ENCODE measurements at places on chromosomes 5 and 9.

DNA sequence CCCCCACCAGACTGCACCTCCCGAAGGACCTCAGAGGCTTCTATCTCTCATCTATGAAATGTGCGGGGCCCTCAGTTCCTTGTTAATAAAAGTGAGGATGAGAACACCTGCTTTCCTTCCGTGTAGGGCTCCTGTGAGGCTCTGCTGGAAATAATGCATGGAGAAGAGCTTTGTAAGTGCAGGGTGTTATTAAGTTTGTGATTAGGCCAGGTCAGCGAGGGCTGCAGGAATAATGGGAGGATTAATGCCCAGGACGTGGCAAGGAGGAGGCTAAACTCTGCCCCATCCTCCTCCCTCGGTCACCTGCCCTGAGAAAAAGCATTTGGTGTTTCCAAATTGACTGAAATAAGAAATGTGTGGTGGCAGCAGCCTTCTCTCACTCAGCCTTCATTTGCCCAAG lies 83.5 kb upstream of the HSPA9 start:
- DNase-seq: no peak

DNA sequence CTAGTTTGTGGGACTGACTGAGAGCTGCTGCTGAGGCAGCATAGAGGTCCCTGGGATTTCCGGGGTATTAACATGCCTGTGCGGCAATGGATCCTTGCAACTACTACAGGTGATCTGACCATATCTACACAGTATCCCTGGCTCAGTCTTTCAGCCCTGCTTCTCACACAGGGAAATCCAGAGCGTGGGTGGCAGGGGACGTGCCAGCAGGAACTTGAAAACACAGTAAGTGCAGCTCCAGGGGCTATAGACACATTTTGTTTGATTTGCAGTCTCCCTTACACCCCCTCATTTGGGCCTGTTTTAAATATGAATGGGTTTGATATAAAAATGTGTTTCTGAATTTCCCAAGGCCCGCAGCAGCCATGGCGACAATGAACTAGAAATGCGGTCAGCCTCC lies 209.5 kb downstream of the DCP2 start:
- DNase-seq: no peak

- DNase-seq: peak; percentile 65
These were observed at the start of gene ENC1 for GRCh38 chr5:74640450-74640953. Gene ENC1, minus strand, starts transcription at chr5:74640728. Its CDS starts 4,243 bp downstream, at chr5:74636485.

DNA sequence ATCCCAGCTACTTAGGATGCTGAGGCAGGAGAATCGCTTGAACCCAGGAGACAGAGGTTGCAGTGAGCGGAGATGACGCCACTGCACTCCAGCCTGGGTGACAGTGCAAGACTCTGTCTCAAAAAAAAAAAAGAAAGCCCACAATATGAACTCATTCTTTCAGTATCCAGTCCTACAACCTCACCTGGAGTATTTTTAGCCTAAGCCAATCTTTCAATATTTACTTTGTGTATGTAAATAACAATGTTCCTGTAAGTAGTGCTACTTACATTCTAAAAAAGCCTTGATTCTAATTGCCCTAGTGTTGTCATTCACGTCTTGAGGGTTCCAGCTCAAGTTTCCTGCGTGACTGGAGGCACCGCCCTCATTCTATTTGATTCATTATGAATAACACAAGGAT lies 62.0 kb downstream of the BHMT start:
- no peak for DNase-seq

- no peak for DNase-seq
These were observed 195.6 kb upstream of the ELL2 start for GRCh38 chr5:96157077-96157780.

- DNase-seq: peak; percentile 65
These were observed 27.1 kb upstream of the SLC6A19 start for GRCh38 chr5:1174122-1174936.

DNA sequence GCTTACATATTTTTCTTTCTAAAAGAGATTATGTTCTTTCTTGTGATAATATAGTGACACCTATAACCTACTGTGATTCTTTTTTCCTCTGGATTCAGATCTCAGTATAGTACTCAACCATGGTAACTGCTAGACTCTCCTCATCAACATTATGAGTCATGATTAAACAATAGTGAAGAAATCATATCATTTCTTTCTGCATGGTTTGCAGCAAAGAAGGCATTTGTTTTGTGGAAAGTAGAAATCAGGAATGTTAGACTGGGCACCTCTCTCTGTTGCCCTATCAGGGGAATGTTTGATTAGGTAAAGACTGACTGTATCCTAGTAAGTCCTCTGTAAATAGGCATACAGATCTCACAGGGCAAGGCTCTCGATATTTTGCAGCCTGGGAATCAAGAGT lies 25.6 kb upstream of the SMC2 start:
- DNase-seq: no peak

GRCh38 chr5:172266071-172266675 lies 17.4 kb downstream of the UBTD2 start:
- DNase-seq: no peak

DNA sequence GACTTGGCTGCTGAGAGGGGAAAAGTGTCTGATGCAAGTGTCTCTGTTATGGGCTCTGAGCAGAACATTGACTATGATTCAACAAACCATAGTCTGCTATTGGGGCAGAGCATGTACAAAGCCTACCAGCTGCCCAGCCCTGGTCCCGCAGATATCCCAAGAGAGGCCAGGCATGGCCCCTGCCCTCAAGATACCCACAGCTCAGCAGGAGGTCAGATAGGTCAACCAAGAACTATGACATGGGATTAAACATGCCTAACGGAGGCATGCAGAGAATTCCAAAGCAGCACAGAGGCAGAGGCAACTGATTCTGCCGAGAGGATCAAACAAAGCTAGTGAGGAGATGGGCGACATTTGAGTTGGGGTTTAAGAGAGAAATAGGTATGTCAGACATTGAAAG lies 39.9 kb upstream of the CPLX2 start:
- no peak for DNase-seq

DNA sequence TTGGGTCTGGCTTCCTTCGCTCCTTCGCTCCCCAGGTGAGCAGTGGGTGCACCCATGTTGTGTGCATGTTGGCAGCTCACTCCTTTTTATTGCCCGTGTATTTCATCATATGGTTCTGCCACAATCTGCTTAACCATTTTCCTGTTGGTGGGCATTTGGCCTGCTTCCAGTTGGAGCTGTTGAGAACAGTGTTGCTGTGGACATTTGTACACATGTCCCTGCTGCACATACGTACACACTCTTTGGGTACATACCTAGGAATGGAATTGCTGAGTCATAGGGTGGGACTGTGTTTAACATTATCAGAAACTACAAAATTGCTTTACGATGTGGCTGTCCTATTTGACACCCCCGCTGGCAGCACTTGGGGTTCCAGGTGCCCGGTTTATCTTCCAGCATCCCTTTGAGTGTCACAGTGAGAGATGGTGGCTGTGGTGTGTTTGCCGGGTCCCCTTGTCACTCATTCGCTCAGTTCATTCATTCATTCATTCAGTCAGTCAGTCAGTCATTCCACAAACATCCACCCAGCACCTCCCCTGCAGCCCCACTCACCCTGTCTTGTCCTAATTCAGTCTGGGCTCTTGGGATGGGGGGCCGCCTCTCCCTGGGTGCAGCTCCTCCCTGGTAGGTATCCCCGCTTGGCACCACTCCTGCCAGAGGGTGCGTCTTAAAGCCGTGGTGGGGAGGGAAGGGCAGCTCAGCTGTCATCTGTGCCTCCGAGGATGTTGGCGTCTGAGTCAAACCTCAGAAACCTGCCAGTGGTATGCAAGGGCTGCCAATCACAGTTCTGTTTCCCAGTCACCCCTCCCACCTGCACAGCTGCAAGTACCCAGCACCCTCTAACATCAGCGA lies 7.9 kb upstream of the FIBCD1 start:
- peak; percentile 31 for DNase-seq

DNA sequence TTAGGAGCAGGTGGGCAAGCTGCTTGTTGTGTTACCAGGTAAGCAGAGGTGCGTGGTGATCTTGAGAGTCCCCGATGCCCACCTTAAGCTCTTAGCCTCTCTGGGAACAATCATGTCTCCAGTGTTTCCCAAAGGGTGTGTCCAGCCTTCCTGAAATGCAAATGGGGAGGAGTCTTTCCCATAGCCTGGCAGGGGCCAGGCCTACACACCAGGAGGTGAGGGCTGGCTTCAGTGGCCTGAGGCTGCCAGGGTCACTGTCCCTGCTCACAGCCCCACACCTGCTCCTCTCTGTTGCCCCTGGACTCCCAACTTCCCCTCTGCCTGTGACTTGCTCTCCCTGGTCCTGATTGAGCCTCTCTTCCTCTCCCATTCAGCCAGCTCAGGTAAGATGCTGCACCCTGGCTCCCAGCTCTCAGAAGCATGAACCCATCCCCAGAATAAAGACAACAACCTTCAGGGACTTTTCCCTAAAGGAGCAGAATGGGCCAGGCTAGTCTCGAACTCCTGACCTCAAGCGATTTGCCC lies 65.7 kb upstream of the PHYKPL start:
- no peak for DNase-seq

- no peak for DNase-seq
These were observed 13.5 kb downstream of the SH3GLB2 start for GRCh38 chr9:129014608-129015007.

- no peak for DNase-seq
These were observed 8.7 kb upstream of the ENG start for GRCh38 chr9:127863191-127863621.

DNA sequence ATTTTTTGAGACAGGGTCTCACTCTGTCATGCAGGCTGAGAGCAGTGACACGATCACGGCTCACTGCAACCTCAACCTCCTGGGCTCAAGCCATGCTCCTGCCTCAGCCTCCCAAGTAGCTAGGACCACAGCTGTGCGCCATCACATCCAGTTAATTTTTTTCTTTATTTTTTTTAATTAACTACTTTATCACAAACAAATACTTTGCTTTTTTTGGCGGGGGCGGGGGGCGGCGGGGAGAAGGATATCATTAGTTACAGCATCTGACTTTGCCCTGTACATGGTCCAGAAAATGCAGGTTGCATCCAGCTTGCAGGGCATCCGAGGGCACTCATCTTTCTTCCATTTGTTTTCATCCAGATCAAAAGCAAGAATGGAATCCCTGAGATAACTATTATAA lies 201.8 kb upstream of the IER5L start:
- no peak for DNase-seq

DNA sequence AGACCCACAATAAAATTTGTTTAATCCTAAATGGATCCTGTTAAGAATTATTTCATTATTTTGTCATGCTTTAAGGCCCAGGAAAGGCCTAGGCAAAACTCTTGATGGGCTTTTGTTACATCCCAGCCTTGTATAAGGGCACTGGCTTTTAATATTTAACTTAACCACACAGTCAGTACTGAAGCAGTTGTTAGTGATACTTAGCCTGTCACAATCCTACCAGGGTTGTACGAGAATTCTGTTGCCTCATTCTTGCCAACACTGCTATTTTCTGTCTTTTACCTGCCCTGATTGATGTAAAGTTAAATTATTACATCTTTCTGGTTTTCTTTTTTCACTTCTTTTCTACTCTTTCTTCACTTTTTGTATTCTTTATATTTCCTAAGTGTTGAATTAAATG lies 10.9 kb downstream of the ZNF169 start:
- DNase-seq: no peak

All from fibroblast of the conjunctiva (primary cell).